ENCODE measurements at places on chromosomes 5 and 9. TPM values are rescaled to one million over a fixed set of nuclear protein-coding genes. Genes with fewer than 3 reads are reported as not detected.

SPATA31D1 gene
- not detected for total RNA-seq

- H3K4me3 ChIP-seq, result no peak overlapping the region
- no peak for DNase-seq
- no peaks in the 10 kb centered on the region for H3K4me1 ChIP-seq
- no peaks in the 10 kb centered on the region for H3K36me3 ChIP-seq
These were observed 114.4 kb downstream of the ANKRD18B start for GRCh38 chr9:33638391-33638915.

DNA sequence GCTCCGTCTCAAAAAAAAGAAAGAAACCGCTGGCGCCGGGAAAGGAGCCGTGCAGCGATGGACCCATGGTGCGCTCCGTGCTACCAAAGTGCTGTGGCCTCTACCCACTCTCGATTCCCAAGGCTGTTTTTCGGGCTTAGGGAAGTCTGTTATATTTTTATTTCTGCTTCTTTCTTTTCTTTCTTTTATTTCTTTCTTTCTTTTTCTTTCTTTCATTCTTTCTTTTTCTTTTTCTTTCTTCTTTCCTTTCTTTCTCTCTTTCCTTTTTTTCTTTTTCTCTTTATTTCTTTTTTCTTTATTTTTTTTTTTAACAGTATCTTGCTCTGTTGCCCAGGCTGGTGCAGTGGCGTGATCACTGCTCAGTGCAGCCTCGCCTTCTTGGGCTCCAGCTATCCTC, 87.5 kb downstream of the ANXA2R start:
- no peaks in the 10 kb centered on the region for H3K36me3 ChIP-seq
- H3K4me3 ChIP-seq, result no peak overlapping the region
- no peak overlapping the region for H3K27ac ChIP-seq

MZB1 gene
- 0.49 TPM for total RNA-seq

DNA sequence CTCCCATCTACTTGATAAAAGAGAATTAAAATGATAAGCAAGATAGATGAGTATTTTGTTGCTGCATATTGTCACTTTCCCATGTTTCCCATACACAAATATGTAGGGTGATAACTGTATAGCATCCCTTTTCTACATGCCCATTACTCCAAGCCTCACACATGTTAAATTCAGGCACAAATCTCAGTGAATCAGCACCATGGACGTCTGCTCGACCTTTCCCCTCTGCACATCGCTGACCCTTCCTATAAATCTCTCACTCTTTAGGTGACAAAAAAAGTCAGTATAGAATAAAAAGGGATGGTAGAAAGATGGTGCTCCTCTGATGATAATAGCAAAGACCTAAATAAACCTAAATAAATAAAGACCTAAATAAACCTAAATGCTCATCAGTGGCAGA, 1097.7 kb upstream of the C9orf72 start:
- DNase-seq, result no peak
- no peaks in the 10 kb centered on the region for H3K27me3 ChIP-seq
- H3K36me3 ChIP-seq, result no peaks in the 10 kb centered on the region
- no peak overlapping the region for H3K4me3 ChIP-seq
- H3K4me1 ChIP-seq, result no peaks in the 10 kb centered on the region

GRCh38 chr5:18048449-18048848, 414.2 kb downstream of the TAF11L14 start:
- no peak for DNase-seq
- H3K4me3 ChIP-seq, result no peak overlapping the region
- H3K27me3 ChIP-seq, result no peaks in the 10 kb centered on the region
- H3K4me1 ChIP-seq, result no peaks in the 10 kb centered on the region
- H3K27ac ChIP-seq, result no peak overlapping the region
- no peaks in the 10 kb centered on the region for H3K36me3 ChIP-seq

CER1 gene
- not detected for total RNA-seq

DNA sequence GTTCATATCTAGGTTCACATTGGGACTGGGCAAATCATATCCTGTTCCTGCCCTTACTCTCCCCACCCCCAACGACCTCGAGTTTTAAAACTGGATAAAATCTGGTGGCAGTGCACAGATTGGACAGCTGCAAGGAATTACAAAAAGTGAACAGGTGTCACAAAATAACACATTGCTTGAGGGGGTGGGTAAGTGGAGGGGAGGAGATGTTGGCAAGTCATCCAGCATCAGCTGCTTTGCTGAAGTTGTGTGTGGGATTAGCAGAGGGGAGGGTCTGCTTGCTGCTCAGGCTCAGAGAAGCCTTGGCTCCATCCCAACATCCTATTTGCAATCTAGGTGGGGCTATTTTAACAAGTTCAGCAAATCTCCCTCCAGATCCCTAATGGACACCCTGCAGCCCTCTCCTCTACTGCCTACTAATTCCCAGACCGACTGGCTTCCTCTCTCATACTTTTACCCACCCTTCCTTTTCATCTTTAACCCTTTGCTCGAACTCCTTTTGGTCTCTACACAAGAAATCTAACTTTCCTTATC, 39.8 kb upstream of the SLC24A2 start:
- DNase-seq, result no peak
- no peaks in the 10 kb centered on the region for H3K4me1 ChIP-seq
- H3K4me3 ChIP-seq, result no peak overlapping the region
- no peaks in the 10 kb centered on the region for H3K36me3 ChIP-seq

- no peak overlapping the region for H3K27ac ChIP-seq
- no peaks in the 10 kb centered on the region for H3K27me3 ChIP-seq
- DNase-seq, result no peak
- H3K36me3 ChIP-seq, result no peaks in the 10 kb centered on the region
- no peak overlapping the region for H3K4me3 ChIP-seq
These were observed 6.5 kb upstream of the GGTA1 start for GRCh38 chr9:121505903-121506735.

SEC61B gene
- total RNA-seq, result 90.4 TPM

DNA sequence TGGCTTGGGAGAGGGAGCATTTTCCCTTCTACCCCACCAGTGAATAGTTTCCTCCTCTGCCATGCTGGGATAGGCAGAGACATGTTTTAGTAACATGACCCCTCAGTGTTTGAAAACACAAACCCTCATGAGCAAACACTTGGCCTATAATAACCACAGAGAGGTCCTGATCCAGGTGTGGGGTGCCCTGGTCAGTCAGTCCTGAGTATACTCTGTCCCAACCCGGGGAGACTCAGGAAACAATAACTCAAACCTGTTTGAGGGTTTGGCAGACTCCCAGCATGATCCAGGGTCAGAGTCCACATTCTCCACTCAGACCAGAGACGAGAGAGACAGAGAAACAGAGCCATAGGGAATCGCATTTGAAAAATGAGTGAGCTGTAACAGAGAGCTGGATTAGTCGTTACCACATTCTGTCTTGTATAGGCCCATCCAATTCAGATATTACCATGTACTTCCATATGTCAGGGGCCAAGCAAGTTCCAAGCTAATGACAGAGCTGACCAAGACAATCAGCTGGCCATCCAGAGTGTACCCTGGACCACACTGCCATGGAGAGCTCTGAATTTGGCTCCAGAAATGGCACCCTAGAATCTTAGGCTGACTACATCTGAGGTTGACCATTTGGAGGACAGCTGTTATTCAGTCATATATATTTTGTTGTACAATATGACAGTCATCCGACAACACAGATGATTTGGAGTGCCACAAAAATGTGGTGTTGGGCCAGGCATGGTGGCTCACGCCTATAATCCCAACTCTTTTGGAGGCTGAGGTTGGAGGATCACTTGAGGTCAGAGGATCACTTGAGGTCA, 4.2 kb upstream of the CA9 start:
- DNase-seq, result no peak
- no peaks in the 10 kb centered on the region for H3K27me3 ChIP-seq
- H3K27ac ChIP-seq, result no peak overlapping the region
- no peaks in the 10 kb centered on the region for H3K36me3 ChIP-seq

GRCh38 chr9:84314306-84314705, 26.3 kb downstream of the SLC28A3 start:
- H3K36me3 ChIP-seq, result no peaks in the 10 kb centered on the region
- H3K4me1 ChIP-seq, result no peaks in the 10 kb centered on the region
- H3K4me3 ChIP-seq, result no peak overlapping the region
- H3K27ac ChIP-seq, result no peak overlapping the region
- no peaks in the 10 kb centered on the region for H3K27me3 ChIP-seq
- no peak for DNase-seq

GRCh38 chr5:158943057-158943456, 156.7 kb downstream of the EBF1 start:
- H3K4me1 ChIP-seq, result no peaks in the 10 kb centered on the region
- H3K36me3 ChIP-seq, result no peaks in the 10 kb centered on the region
- H3K27me3 ChIP-seq, result no peaks in the 10 kb centered on the region
- peak; percentile 85 for DNase-seq
- H3K4me3 ChIP-seq, result no peak overlapping the region

DNA sequence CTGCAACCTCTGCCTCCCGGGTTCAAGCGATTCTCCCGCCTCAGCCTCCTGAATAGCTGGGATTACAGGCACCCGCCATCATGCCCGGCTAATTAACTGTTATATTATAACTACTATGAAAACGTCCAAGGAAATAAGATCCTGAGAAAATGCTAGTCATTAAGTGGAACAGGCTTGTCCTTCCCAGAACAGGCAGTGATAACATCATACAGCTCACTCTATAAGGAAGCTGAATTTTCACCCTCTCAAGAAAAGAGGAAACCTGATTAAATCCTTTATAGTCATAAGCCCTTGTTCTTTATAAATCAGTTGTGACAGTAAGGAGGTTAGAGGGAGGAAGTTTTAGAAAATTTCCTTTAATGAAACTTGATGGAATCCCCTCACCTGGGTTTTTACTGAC, 163.9 kb upstream of the CLINT1 start:
- H3K27me3 ChIP-seq, result 0 out of 2 replicates have a peak, but pooled peaks cover 2% of the 10 kb centered on the region
- no peaks in the 10 kb centered on the region for H3K36me3 ChIP-seq
- no peak overlapping the region for H3K4me3 ChIP-seq
- DNase-seq, result no peak

- no peaks in the 10 kb centered on the region for H3K27me3 ChIP-seq
- DNase-seq, result no peak
- H3K4me3 ChIP-seq, result peak overlapping the region; percentile 65
These were observed 11.3 kb downstream of the FOXD1 start for GRCh38 chr5:73437101-73437776.

DNA sequence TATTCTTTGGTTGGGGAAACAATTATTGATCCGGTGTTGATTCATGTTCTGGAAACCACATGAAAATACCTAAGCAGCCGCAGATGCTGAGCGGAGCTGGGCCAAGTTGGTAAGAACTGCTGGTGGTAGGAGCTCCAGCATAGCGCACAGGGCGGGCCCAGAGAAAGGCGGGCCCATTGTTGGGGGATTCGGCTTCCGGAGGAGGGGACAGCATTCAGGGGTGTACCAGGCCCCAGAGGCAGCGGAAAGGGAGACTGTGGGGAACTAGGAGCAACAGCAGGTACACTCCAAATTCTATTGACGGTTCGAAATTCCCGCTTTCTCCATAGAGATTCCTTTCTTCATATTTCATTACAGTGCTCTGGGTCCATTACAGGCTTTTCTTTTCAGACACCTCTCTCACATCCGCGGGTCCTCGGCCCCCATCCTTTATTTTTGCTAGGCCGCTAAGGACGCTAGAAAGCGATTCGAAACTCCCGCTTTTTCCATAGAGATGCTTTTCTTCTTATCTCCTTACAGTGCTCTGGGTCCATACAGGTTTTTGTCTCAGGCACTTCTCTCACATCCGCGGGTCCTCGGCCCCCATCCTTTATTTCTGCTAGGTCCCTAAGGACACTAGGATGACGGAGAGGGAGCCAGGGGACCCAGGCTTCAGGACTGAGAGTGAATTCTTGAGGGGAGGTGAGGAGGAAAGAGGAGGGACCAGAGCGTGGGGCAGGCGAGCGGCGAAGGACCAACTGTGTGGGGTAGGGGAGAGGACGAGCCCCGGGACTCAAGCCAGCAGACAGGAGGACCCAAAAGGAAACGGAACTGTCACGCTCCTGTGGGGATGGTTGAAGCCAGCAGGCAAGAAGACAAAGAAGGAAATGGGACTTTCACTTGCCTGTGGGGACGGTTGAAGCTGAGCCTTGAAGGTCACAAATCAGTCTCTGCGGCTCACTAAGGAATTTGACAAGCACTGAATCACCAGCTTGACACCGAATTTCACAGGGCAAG, at the start of gene CCDC152:
Gene CCDC152, plus strand, starts transcription at position 213 of the 996 bp plus-strand sequence. CDS start 2,304 bp downstream, outside the sequence.
- no peaks in the 10 kb centered on the region for H3K36me3 ChIP-seq
- H3K4me3 ChIP-seq, result peak within 1 kb of the TSS; percentile 23
- no peak for DNase-seq

DNA sequence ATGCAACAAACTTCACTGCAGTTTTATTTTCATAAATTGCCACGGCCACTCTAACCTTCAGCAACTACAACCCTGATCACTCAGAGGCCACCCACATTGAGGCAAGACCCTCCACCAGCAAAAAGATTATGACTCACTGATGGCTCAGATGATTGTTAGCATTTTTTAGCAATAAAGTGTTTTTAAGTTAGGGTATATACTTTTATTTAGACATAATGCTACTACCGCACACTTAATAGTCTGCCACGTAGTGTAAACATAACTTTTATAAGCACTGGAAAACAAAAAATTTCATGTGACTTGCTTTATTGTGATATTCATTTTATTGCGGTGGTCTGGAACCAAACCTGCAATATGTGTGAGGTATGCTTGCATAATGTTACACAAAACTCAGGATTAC, 257.9 kb downstream of the ZSWIM6 start:
- H3K4me1 ChIP-seq, result no peaks in the 10 kb centered on the region
- no peaks in the 10 kb centered on the region for H3K36me3 ChIP-seq
- H3K27me3 ChIP-seq, result peaks cover 8% of the 10 kb centered on the region
- H3K4me3 ChIP-seq, result no peak overlapping the region

DNA sequence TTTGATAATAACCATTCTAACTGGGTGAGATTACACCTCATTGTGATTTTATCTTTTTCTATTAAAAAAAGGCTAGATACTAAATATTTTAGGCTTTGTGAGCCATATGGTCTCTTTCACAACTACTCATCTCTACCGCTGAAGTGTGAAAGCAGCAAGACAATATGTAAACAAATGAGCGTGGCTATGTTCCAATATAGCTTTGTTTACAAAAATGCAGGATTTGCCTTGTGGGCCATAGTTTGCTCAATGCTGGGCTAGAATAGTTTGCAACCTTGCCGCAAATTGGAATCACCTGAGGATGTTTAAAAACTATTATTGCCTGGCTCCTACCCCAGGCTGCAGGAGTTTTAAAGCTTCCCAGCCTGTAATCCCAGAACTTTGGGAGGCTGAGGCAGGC, 10.2 kb upstream of the GPR150 start:
- DNase-seq, result no peak
- H3K27me3 ChIP-seq, result no peaks in the 10 kb centered on the region
- H3K36me3 ChIP-seq, result no peaks in the 10 kb centered on the region
- no peak overlapping the region for H3K27ac ChIP-seq
- no peak overlapping the region for H3K4me3 ChIP-seq

GRXCR2 gene
- not detected for total RNA-seq

Measured in Panc1 (cell line).